ENCODE measurements at places on chromosomes 12 and 14. TPM values are rescaled to one million over a fixed set of nuclear protein-coding genes. Genes with fewer than 3 reads are reported as not detected.

DNA sequence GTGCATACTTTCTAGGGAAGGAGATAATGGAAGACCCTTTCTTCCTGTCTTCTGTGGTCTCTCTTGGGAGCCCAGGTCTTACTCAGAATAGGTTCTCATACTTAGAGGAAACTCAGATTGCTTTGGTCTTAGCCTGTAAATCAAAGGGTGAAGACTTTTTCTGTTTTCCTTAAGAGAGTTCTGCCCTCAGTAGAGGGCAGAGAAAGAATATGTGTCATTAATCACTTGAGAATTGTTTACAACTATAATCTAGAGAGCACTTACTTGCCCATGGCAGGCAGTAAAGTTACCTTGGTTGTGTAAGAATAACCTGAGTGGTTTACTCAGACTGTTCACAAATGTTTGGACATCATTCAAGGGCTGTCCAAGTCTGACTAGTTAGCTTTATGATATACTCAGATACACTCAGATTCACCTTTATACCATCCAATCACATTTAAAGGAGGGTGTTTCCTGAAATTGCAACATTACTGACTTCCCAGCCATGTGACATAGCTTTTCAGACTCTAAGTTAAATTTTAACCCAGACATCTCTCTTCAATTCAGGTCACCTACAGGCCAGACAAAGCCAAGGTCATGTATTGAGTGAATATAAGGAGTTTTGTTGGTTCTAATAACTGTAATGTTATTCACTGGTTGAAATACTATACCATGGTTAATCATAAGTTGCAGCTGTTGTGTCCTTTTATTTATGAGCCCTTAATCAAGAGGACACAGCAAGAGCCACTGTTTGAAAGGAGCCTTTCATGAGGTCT lies 372.2 kb downstream of the RAD51B start:
- peaks cover 58% of the 10 kb centered on the region for H3K4me1 ChIP-seq
- no peaks in the 10 kb centered on the region for H3K27me3 ChIP-seq
- no peak overlapping the region for H3K4me3 ChIP-seq
- H3K27ac ChIP-seq, result peak overlapping the region; percentile 39

The DERA gene
- total RNA-seq, result 41.9 TPM

- H3K27ac ChIP-seq, result no peak overlapping the region
- no peak for DNase-seq
- H3K36me3 ChIP-seq, result no peaks in the 10 kb centered on the region
- H3K4me3 ChIP-seq, result no peak overlapping the region
- no peaks in the 10 kb centered on the region for H3K27me3 ChIP-seq
- H3K4me1 ChIP-seq, result no peaks in the 10 kb centered on the region
Measured at GRCh38 chr12:96890331-96890730, 16.7 kb upstream of the NEDD1 start.

GRCh38 chr12:65263777-65264176 lies 14.7 kb upstream of the MSRB3 start:
- H3K4me1 ChIP-seq, result no peaks in the 10 kb centered on the region
- H3K36me3 ChIP-seq, result no peaks in the 10 kb centered on the region
- no peaks in the 10 kb centered on the region for H3K27me3 ChIP-seq
- DNase-seq, result no peak
- no peak overlapping the region for H3K27ac ChIP-seq

DNA sequence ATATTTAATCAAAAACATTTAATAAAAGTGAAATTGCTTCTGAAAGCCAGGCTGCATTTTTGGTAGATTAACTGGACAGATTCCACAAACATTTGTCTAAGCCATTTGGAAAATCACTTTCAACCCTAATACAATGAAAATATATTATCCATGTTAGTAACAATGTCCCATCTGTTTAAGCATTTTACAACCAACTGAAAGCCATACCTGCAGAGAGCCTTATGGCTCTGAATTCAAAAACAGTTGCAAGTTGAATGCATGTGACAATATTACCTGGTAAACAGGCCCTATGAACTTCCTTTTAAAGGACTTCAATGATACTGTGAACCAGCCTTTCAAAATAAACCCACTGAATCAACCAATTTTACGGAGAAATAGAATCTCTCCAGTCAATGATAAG lies 468.1 kb downstream of the BTG1 start:
- H3K27me3 ChIP-seq, result no peaks in the 10 kb centered on the region
- H3K4me3 ChIP-seq, result no peak overlapping the region
- no peak overlapping the region for H3K27ac ChIP-seq
- peaks cover 2% of the 10 kb centered on the region for H3K4me1 ChIP-seq
- no peak for DNase-seq

DNA sequence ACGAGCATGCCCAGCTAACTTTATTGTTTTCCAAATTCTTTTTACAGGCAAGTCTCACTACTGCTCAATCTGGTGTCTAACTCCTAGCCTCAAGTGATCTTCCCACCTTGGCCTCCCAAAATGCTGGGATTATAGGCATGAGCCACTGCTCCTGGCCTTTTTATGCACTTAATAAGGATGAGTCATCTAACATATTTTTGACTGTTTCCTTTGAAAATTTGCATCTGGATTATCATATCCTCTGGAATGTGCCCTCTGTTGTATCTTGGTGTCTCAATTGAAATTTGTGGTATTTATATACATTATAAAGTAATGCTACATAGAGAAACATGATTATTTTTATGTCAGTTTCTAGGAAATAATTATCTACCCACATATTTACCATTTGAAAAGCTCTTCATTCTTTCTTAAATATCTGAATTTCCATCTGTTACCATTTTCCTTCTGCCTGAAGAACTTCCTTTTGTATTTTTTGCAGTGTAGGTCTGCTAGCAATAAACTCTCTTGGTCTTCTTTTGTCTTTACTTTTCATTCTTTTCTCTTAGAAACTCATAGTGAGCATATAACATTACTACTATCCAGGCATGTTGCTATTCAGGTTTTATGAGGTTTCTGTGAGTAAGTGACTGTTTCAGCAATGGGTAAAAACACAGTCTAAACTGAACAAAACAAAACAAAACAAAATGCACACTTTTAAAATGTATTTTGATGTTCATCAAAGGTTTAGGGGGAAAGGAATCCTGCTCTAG lies 52.8 kb upstream of the CNOT2 start:
- no peak overlapping the region for H3K4me3 ChIP-seq
- H3K4me1 ChIP-seq, result peaks cover 3% of the 10 kb centered on the region
- H3K36me3 ChIP-seq, result no peaks in the 10 kb centered on the region
- H3K27me3 ChIP-seq, result no peaks in the 10 kb centered on the region

The JPH4 gene
- not detected for total RNA-seq

The LHX5 gene
- 0.41 TPM for total RNA-seq

The SMCO2 gene
- 1.6 TPM for total RNA-seq

DNA sequence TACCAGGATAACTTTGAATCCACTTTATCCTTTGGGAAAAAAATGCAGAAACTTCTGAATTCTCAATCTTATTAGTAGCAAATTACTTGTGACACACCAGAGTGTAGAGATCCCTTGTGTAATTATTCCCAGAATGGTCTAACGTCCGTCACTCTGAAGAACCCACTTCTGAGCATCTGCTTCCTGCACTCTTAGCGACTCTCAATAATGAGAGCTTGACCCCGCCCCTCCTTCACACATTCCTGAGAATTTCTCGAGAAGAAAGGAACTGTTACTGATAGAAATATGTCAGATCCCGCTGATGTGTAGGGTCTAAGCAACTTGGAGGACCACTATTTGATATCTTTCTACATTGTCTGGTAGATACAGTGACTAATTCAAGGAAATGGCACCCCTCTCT lies 218.3 kb upstream of the PDZRN4 start:
- H3K27me3 ChIP-seq, result no peaks in the 10 kb centered on the region
- H3K4me3 ChIP-seq, result no peak overlapping the region
- no peaks in the 10 kb centered on the region for H3K4me1 ChIP-seq
- no peak for DNase-seq

GRCh38 chr12:120466560-120467315 lies 2.8 kb downstream of the SRSF9 start:
- H3K27me3 ChIP-seq, result no peaks in the 10 kb centered on the region
- DNase-seq, result peak; percentile 18
- peaks cover 19% of the 10 kb centered on the region for H3K4me1 ChIP-seq
- H3K4me3 ChIP-seq, result peak overlapping the region; percentile 18
- H3K27ac ChIP-seq, result peak overlapping the region; percentile 76
- H3K36me3 ChIP-seq, result peaks cover 24% of the 10 kb centered on the region

- H3K27ac ChIP-seq, result no peak overlapping the region
- H3K4me1 ChIP-seq, result peaks cover 7% of the 10 kb centered on the region
- no peak overlapping the region for H3K4me3 ChIP-seq
- H3K36me3 ChIP-seq, result peaks cover 21% of the 10 kb centered on the region
Measured at GRCh38 chr14:68104518-68104917, 284.9 kb downstream of the RAD51B start.

DNA sequence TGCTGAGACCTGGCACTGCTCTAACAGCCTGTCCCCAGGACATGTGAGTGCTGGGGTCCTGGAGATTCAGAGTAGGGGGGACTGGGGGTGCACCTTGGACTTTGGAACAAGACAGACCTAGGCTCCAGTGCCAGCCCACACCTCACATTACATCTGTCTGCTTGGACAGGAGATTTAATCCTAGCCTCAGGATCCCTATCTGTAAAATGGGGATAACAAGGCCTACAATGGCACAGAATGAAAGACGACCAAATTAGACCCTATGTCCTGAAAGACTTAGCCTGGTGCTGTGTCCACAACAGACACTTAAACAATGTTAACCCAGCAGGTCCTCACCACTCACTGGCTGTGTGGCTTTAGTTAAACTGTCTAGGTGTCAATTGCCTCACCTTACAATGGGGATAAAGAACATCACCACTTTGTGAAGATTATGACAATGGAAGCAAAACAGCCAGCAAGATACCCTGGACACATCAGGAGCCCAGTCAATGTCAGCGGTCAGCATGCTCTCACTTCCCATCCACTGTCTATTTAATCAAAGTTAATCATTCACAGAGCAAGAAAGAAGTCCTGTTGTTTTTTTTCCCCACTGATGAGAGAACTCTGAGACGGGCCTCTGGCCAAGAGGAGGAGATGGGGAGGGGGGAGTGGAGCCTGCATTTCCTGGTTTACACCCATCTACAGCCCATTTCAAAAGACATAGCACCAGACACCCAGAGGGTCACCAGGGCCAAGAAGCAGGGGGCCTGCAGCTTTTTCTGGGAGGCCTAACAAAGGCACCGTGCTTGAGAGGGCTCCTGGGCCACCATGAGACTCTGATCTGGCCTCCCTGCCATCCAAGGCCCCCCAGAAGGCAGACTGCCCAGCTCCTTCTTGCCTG lies 40.6 kb downstream of the ACTN1 start:
- no peaks in the 10 kb centered on the region for H3K27me3 ChIP-seq
- H3K4me3 ChIP-seq, result peak overlapping the region; percentile 35
- no peaks in the 10 kb centered on the region for H3K36me3 ChIP-seq

GRCh38 chr12:49344486-49345050 lies 2.1 kb upstream of the DNAJC22 start:
- no peak overlapping the region for H3K4me3 ChIP-seq
- peaks cover 29% of the 10 kb centered on the region for H3K27me3 ChIP-seq
- H3K36me3 ChIP-seq, result no peaks in the 10 kb centered on the region
- no peak for DNase-seq

The MEG3 gene
- 31.0 TPM for total RNA-seq

- DNase-seq, result peak; percentile 23
- no peaks in the 10 kb centered on the region for H3K4me1 ChIP-seq
- H3K4me3 ChIP-seq, result no peak overlapping the region
- H3K27ac ChIP-seq, result no peak overlapping the region
- H3K36me3 ChIP-seq, result no peaks in the 10 kb centered on the region
- H3K27me3 ChIP-seq, result no peaks in the 10 kb centered on the region
Measured at GRCh38 chr12:81450920-81451739, 308.0 kb downstream of the PPFIA2 start.

DNA sequence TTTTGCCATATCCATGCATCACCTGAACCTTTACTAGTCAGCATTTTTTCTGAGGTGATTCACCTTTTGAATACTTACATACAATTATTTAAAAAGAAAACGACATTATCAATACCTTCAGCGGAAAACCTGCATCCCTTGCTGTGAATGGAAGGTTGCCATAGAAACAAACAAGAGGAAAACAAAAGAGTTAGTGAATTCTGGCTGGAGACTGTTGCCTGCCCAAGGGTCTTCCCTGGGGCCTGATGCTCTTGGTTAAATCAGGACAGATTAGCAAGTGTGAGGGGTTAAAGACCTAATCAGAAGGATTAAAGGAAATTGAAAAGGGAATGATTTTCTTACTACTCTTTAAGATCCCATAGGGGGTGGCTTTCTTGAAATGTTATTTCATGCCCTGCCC lies 96.0 kb upstream of the WSCD2 start:
- peaks cover 48% of the 10 kb centered on the region for H3K27me3 ChIP-seq
- H3K4me1 ChIP-seq, result no peaks in the 10 kb centered on the region
- H3K36me3 ChIP-seq, result no peaks in the 10 kb centered on the region
- no peak overlapping the region for H3K27ac ChIP-seq
- H3K4me3 ChIP-seq, result no peak overlapping the region

DNA sequence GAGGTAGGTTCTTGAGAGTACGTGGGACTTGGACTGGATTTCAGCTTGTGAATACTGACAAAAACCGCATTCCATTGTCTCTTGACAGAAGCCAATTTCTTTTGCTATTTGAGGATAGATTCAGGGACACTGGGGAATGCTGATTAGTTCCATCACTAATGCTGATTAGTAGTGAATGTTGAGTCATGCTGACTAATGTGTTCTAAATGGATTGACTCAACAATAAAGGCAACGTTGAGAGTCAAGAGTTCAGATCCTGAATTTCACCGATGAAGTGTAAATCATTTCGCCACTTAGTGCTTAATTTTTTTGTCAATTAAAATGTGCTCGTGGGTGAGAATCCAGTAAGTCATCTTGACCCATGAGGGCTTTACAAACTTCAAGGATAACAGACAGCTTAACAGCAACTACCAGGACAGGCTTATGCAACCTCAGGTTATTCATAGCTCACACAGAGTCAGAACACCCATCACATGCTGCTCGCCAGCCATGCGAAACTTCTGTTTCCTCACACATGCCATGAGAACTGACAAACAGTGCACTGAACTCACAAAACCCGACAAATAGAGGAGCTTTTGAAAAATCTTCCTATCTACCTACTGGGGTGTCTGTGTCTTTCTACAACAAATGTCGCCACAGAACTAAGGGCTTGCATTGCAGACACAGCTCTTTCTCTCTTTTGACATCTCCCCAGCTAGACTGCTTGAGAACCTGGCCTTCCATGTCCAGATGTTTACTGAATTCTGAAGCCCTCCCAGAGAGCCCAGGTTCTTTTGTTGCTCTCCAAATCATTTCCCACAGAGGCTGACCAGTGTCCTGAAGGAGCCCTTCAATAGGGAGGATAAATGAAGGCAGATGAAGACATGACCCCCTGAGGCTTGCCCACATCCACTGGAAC lies 316.4 kb downstream of the ZFP36L1 start:
- no peaks in the 10 kb centered on the region for H3K27me3 ChIP-seq
- H3K27ac ChIP-seq, result peak overlapping the region; percentile 73
- H3K4me1 ChIP-seq, result peaks cover 74% of the 10 kb centered on the region
- no peak for DNase-seq

- H3K4me1 ChIP-seq, result no peaks in the 10 kb centered on the region
- H3K36me3 ChIP-seq, result no peaks in the 10 kb centered on the region
- H3K4me3 ChIP-seq, result no peak overlapping the region
Measured at GRCh38 chr14:98144964-98145363, 1127.0 kb downstream of the BCL11B start.

DNA sequence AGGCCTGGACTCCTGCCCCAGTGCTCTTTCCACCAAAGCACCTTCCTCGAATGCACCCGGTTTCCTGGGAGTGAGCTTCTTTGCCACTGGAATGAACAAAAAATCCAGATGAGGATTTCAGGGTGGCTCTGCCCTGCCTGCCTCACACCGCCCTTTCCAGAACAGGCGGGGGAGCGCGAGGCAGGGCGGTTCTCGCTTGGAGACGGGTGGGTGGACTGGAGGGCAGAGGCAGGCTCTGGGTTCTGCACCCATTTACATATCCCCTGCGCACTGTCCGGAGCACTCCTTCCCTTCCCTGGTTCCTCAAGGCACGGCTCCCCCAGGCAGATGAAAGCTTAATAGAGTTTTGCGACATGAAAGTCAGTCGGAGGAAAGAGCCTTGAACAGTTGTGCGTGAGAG lies 69.7 kb upstream of the DLK1 start:
- no peak overlapping the region for H3K4me3 ChIP-seq
- H3K36me3 ChIP-seq, result no peaks in the 10 kb centered on the region
- no peak for DNase-seq
- H3K27ac ChIP-seq, result no peak overlapping the region

The KRT77 gene
- not detected for total RNA-seq

The BIN2 gene
- total RNA-seq, result not detected
